Naive thymus-derived CD8-positive, alpha-beta T cell (primary cell): ENCODE measurements at places on chromosomes 2 and 18. TPM values are rescaled to one million over a fixed set of nuclear protein-coding genes. Genes with fewer than 3 reads are reported as not detected.

DNA sequence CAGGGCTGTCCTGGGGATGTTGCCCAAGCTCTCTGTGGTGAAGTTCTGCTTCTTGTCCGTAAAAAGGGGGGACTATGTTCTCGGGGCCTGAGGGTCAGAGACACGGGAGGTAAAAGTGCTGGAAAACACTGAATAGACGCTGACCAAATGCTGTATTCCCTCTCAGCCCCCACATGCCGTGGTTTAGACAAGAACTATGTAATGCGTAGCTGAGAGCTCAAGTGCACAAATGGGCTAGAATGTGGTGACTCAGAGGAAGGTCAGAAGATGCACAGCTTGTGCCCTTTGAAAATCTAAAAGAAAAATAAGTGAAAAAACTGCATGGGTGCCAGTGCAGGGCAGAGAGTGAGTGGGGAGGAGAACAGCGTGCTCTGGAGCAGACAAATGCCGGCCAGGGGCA lies 80.3 kb upstream of the MAP4K4 start:
- DNase-seq: no peak

DNA sequence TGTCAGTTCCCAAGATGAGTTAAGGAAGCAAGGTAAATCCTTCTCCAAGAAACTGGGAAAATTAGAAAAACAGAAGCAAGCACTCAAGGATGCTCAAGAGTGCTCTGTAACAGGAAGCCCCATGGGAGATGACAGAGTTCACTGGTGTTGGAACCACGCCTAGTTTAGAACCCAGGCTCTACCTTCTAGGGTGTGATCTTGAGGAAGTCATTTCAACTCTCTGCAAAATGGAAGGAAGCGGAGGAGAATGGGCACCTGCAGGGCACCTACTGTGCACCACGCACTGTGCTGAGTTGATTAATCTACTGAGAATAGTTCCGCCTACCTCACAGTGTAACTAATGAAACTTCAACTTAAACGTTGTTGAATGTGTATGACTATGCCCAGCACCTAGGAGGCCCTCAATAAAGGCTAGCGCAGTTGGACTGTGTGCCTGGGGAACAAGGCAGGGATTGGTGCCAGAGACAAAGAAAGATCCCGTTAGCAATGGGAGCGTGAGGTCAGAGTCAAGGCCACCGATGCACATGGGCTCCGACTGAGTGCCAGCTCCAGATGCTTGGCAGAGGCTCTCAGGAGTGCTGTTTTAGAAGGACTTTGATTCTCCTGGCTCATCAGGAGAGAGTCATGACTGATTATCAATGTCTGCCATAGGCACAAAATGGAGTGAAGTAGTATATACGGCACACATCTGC lies 93.7 kb downstream of the MAPK4 start:
- DNase-seq: no peak

DNA sequence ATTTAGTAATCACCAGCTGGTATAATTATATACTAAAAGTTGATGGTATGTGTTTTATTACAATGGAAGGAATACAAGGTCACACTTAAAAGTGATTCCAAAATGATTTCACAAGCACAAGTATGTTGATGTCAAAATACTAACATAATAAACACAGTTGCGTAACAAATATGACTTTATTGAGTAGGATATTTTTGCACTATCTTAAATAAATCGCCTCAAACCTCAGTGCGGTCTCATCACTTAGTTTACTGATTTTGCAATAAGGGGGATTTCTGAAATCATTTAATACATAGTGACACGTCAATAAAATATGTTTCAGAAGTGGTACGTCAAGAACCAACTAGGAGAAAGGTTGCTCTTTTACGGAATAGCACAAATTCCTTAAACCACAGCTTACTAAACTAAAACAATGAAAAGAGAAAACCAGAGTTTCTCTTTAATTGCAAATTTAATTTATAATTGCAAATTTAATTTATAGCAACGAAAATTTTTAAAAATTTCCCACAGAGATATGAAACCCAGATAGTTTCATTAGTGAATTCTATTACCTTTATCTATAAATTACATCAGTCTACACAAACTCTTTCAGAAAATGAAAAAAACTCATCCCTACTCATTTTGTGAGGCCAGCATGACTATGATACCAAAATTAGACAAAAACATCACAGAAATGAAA lies 304.0 kb upstream of the REG3G start:
- DNase-seq: no peak

GRCh38 chr2:189427872-189428271 lies 13.4 kb upstream of the WDR75 start:
- DNase-seq: no peak

VWC2L gene
- polyA plus RNA-seq: not detected

PRSS56 gene
- not detected for polyA plus RNA-seq

CFAP65 gene
- 0.23 TPM for polyA plus RNA-seq

RAB17 gene
- polyA plus RNA-seq: not detected

DNAJC5G gene
- polyA plus RNA-seq: not detected
